ENCODE measurements at places on chromosomes 2 and 18. TPM values are rescaled to one million over a fixed set of nuclear protein-coding genes. Genes with fewer than 3 reads are reported as not detected.

GRCh38 chr2:223944166-223944702, 901 bp downstream of the WDFY1 start:
- DNase-seq: peak; percentile 42

DNA sequence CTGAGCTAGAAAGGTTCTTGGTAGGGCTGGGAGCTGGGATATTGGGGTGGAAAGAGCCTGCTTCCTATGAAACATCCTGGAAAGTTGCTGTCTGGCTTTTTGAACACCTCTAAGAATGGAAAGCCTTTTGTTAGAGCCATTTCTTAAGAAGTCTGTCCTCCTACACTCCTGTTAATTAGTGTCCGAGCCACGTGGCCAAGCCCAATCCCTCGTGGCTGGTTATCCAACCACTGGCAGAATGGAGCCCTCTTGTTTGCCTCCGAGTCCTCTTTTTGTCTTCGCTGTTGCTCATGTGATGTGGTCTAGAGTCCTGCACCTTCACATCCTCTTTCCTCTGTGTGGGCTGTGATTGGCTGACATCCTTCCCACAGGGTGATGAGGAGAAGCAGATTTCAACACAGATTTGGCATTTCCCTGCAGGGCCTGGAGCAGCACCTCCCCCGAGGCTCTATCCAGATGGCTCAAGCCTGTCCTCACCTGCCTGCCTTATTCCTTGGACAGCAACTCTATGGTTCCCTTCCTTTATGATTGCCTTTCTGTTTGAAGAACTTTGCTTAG, 8.2 kb upstream of the TOGARAM2 start:
- no peak for DNase-seq

DNA sequence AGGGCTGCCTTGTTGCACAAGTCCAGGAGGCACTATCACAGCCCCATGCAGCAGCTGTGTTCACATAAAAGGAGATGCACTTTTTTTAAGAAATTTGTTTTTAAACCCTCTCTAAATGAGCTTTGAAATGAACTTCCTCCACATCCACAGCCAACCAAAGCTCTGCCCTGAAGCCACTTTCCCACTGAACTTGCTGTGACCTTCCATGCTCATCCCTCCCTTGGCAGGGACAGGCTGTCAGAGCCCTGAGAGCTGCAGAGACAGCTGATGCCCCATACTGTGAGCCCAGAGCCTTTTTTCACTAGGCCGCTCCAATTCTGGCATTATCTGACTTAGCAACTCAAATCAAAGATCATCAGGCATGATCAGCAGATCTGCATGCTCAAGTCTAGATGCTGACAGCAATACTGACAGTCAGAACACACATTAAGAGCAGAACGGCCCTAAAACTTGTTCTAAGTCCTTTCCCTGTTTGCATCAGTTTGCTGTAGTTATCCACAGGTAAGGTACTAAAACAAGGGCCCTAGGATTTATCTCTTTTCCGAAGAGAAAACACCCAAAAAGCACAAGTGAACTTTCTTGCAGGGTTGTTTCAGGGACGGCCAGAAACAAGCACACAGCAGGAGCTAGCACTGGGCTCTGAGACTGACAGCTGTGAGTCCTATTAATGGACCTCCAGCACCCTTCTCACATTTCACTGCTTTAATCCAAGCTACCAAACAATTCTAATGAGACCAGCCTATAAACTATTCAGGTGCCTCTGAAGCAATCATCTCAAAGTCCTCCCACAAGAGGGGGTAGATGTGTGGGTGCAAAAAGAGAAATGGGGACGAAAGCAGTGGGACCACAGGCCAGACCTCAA, 34.9 kb downstream of the RNU4ATAC start:
- peak; percentile 20 for DNase-seq

- DNase-seq: no peak
These were observed 36.6 kb downstream of the GPR155 start for GRCh38 chr2:174450021-174450816.

GRCh38 chr2:197113275-197113711, 186.8 kb upstream of the PGAP1 start:
- peak; percentile 26 for DNase-seq

- DNase-seq: peak; percentile 56
These were observed 13.3 kb downstream of the MRPL44 start for GRCh38 chr2:223970343-223971128.

The MAP4K3 gene
- polyA plus RNA-seq: 43.5 TPM

- no peak for DNase-seq
These were observed 134.5 kb upstream of the CAB39 start for GRCh38 chr2:230578106-230578505.

DNA sequence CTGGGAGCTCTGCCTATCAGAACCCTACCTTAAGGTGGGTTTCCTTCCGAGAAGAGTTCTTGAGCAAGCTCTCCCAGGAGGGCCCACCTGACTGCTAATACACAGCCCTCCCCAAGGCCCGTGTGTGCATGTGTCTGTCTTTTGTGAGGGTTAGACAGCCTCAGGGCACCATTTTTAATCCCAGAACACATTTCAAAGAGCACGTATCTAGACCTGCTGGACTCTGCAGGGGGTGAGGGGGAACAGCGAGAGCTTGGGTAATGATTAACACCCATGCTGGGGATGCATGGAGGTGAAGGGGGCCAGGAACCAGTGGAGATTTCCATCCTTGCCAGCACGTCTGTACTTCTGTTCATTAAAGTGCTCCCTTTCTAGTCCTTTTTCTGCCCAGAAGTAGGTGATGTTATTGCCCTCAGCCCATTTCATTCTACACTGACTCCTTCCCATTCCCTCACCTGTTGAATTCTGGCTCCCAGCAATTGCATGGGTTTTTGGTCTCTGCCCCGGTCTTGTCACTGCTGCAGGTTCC, 6.5 kb downstream of the TMEM37 start:
- no peak for DNase-seq

GRCh38 chr18:35050705-35051195, 9.5 kb downstream of the MAPRE2 start:
- no peak for DNase-seq

The UGT1A9 gene
- not detected for polyA plus RNA-seq

- DNase-seq: no peak
These were observed 578.6 kb upstream of the CHAC2 start for GRCh38 chr2:53188851-53189510.

Measured in right lung (tissue), 10 donors.